ENCODE measurements at places on chromosomes 7 and 10.

GRCh38 chr7:12687718-12688171 lies 312 bp downstream of the ARL4A start:
- DNase-seq, result no peak

DNA sequence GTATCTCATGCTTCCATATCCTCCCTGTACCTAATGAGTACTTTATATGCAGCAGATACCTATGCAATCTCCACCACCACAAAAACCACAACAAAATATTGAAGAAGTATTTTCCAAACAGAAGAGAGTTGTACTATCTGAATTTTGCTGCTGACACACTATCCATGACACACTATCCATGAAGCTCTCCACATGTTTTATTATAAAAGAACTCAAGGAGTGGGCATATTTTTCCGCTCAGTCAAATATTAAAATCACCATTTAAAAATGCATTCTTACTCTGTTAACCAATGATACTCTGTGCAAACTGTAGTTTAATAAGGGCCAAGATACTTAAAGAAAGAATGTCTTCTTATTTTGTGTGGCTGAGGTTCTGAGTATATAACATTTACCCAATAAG lies 2.8 kb downstream of the BET1 start:
- no peak for DNase-seq

- no peak for DNase-seq
These were observed 567 bp downstream of the GTF2IRD1 start for GRCh38 chr7:74454021-74454924.

- DNase-seq, result no peak
These were observed 93.3 kb downstream of the CHST15 start for GRCh38 chr10:123999956-124000615.

GRCh38 chr10:132133005-132133404 lies 53.7 kb upstream of the DPYSL4 start:
- DNase-seq, result no peak

GRCh38 chr7:39504963-39505362 lies 61.2 kb upstream of the YAE1 start:
- DNase-seq, result no peak

GRCh38 chr10:95513008-95513589 lies 48.1 kb downstream of the SORBS1 start:
- DNase-seq, result no peak

GRCh38 chr7:36071605-36072004 lies 81.4 kb upstream of the EEPD1 start:
- DNase-seq, result no peak

DNA sequence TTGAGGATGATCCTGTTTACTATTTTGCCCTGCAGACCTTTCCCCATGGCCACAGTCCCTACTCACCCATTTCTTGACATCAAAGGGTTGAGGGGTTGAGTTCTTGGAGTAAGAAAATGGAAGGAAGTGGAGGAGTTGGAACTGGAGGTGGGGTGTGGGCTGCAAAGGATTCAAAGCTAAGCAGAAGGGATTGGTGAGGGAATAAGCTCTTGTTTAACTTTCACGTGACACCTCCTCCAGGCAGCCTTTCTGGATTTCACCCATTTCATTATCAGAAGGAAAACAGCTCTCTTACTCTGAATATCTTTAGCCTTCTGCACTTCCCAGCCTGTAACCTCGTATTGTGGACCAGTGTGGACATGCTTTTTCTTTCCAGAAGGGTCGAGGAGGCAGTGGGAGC lies 13.7 kb downstream of the MOSPD3 start:
- no peak for DNase-seq

DNA sequence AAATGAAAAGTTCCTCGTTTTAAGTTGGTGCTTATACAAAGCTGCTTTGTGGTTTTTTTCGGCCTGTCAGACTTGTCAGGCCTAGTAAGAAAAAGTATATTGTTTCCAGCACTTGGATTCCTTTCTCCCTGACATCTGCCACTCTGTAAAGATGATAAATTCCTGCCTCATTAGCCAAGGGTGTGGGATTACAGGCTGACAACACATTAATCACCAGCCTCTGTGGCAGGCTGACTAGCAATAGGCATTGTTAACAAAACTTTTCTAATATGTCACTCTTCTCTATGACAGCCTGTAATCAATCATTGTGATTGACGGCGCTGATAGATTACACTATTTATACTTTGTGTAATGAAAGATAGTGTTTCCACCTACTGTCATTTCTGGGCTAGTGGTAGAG lies 682.5 kb downstream of the LRMDA start:
- DNase-seq, result no peak

DNA sequence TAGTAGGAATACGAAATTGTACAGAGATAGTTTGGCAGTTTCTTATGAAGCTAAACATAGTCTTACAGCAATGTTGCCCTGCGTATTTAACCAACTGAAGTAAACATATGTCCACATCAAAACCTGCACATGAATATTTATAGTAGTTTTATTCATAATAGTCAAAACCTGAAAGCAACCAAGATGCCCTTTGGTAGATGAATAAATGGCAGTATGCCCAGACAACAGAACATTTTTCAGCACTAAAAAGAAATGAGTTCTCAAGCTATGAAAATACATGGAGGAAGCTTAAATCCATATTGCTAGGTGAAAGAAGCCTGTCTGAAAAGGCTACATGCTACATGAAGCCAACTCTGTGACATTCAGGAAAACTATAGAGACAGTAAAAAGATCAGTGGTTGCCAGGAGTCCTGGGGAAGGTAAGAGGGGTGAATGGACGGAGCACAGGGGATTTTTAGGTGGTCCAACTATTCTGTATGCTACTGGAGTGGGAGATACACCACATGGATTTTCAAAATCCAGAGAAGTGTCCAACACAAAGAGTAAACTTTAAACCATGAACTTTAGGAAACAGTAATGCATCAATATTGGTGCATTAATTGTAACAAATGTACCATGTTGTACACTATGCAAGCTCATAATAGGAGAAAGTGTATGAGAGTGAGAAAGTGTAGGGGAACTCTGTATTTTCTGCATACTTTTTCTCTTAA lies 17.6 kb downstream of the GPRIN2 start:
- DNase-seq, result no peak

DNA sequence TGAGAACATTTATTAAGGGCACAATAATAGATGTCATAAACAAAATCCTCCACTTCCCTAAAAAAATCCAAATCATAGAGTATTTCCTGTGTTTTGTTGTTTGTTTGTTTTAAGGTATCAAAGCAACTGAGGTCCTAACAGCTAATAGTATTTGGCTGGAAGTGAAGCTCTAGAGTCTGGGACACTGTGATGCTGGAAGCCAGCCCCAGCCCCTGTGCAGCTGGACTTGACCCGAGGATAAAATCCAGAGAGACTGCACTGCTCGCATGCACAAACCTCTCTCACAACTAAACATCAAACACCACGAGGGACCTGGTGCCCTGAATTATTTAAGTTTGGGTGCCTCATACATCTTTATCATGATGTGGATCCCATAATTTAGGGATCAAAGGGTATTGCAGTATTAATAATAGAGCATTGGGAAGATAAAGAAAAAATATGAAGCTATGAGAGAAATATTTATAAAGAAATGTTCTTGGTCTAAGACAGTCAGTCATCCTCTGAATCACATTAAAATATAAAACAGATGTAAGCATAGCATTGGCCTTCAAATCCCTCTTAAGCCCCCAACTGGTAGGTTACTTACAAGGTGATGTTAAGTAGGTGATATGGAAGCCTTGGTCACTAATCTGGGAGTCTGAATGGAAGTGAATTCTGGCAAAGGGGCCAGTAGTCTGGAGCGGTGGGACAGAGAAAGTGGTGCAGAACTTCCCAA lies 44.4 kb downstream of the CUBN start:
- DNase-seq, result no peak

DNA sequence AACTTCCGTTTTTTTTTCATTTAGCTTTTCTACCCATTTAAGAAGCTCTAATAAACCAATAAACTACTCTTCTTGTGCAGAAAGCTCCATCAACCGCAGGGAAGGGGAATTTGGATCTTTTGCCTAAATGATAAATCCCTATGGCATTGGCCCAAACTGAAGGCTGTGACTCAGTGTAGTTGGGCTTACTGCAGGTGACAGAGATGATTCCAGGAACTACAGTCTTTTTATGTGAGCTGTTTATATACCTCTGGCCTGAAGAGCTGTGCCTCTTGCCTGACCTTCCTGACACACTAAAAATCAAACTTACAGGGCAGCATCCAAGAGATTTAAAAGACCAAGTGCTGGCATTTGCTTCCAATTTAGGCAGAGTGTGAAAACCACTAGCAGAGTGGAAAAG lies 25.2 kb downstream of the ABCB1 start:
- DNase-seq, result no peak

DNA sequence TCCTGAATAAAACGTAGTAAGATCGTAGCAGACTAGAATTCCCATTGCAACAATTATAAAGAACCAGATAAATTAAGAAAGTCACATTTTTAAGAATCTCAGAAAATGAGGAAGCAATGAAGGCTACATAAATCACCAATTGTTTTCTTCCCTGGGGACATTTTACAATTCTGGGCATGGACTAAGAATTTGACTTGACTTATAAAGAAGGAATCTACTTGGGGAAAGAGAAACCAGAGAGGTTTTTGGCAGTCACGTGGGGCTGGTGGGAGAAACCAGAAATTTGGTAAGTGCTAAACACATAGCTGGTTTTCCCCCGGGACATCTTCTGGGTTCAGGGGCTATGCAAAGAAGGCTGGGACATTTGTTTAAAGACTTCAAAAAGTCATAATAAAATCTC lies 109.8 kb upstream of the IL6 start:
- no peak for DNase-seq

DNA sequence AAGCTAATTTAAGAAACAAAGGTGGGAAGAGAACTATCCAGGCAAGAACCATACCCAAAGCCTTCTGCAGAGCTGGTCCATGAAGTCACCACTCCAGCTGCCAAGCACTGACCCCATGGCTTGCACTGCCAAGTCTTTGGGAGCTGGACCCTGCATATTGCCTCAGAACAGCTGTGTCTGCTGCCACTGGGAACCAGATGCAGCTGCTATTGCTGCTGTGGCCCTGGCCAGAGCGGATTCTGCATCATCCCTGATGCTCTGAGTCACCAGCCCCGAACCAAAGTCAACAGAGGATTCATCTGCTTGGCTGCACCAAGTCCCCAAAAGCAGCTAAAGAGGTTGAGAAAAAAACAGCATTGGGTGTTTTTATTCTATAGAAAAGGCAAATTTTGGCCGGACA lies 39.2 kb upstream of the GSAP start:
- no peak for DNase-seq

DNA sequence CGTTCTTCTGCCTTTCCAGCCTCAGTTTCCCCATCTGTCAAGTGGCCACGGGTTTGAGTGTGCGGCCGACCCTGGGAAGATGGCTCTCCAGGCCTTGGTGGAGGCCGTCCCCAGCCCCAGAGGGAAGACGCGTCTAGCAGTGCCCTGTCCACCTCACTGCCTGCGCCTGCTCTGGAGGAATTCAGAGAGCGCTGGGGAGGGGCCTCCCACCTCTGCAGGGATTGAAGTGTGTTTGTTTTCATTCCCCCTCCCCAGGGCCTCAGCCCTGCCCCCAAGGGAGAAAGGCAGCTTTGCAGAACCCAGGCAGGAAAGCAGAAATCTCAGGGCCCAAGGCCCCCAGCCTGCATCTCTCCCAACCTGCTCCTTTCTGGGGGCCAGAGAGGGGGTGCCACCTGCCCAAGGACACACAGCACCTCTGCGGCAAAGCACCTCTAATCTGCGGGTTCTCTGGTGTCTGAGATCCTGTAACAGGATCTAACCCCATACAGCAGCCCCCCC lies 91.0 kb downstream of the MICALL2 start:
- DNase-seq, result no peak

GRCh38 chr10:63525021-63525420 lies 3.8 kb downstream of the REEP3 start:
- DNase-seq, result no peak

DNA sequence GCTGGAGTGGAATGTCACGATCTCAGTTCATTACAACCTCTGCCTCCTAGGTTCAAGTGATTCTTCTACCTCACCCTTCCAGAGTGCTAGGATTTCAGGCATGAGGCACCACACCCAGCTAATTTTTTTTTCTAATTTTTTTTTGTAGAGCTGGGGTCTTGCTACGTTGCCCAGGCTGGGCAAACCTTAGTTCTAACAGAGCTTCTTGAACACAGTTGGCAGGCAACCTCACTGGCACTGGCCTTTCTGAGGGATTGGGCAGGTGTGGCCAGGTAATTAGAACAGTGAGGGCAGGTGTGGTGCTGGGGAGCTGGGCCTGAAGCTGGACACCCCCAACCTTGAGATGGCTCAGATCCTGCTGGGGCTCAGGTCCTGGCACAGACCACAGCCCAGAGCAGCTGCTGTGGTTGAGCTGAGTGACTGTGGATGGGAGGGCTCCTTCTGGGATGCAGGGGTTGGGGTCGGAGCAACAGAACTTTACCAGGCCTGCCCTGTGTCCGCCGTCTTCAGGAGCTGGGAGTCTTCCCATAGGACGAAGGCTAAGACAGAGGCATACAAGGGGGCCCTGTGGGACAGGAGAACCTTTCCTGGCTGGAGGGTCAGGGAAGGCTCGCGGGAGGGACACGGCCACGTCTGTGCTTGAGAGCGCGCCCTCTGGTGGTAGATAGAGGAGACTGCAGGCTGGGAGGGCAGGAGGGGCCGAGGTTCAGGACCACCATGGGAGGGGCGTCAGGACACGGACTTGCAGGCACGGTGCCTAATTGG lies 48.2 kb downstream of the COL26A1 start:
- DNase-seq, result no peak

DNA sequence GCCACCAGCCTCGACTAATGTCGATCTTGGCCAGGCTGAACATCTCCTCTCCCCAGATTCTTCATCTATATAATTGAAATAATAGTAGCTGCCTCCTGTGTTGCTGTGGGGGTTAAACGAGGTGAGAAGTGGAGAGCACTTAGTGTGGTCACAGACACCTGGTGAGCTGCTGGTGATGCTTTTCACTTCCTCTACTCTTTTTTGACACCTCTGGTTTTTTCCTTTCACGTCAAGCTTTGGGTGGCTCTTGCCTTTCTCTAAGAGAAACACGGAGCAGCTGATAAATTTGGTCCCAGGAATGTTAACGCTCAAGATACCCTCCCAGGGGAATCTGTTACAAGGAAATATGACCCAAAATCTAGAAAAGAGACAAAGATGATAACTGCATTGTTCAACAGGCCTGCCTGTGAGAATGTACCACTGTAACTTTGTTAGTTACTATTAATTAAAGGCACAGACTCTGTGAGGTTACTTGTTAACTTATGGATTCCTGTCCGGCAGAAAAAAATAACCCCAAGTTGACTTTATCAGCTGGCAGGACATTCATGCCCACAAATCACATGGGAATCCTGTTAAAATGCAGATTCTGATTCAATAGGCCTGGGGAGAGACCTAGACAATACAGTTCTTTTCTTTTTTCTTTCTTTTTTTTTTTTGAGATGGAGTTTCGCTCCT lies 9.5 kb upstream of the NPFFR1 start:
- DNase-seq, result no peak

- no peak for DNase-seq
These were observed 612 bp downstream of the HILPDA start for GRCh38 chr7:128456255-128456725.

- no peak for DNase-seq
These were observed 2.5 kb upstream of the CCDC186 start for GRCh38 chr10:114176511-114176910.

DNA sequence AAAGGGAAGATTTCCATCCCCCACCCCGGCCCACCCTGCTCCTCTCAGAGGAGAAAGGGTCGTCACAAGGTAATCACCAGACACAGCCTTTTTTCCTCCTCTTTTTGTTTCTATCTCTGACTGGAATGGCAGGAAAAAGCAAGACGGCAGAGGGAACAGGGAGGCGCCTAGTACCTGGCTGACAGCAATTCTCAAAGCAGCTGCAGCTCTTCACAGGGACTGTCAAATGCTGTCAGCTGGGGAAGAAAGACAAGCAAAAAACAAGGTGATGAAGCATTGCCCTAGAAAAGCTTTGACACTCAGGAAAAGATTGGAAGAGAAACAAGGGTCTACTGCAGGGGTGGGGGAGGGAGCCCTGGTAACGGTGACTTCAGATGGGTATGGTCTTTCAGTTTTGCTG lies 52.7 kb downstream of the GNA12 start:
- no peak for DNase-seq
